ENCODE measurements at places on chromosomes 5 and 9.

DNA sequence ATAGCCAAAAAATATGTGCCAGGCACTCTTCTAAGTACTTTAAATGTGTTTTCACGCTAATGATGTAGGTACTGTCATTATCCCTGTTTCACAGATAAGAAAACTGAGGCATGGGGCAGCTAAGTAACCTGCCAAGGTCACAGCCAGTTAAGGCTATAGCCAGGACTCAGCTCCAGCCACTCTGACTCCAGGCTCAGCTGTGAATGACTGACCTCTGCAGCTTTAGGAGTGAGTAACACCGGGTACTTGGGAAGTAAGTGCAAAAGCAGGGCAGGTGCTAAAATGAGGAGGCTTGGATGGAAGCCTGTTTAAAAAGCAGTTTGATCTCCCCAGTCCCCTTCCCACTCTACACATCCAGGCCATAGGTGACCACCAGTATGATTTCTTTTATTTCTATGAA is 10.6 kb upstream of the SHC3 start:
- no peak for DNase-seq
- peaks cover 9% of the 10 kb centered on the region for H3K4me1 ChIP-seq
- no peaks in the 10 kb centered on the region for H3K27me3 ChIP-seq

DNA sequence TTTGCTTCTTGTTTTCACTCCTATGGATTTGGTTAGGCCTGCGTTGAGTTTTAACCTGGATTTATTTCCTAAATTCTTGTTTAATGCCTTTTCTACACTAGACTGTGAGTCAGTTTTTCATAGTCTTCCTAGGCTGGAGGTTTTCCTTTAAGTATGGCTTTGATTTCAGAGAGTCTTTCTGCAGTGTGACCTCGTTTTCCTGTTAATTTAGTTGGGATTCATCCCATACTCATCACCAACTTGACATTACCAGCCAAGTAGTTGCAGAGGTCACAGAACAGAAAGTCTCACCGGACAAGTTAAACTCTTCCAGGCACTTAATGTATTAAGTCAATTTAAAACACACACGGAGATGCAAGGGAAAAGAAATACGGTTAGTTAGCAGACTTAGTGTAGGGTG is 29.7 kb upstream of the AUH start:
- H3K27me3 ChIP-seq: no peaks in the 10 kb centered on the region
- no peak overlapping the region for H3K27ac ChIP-seq
- no peaks in the 10 kb centered on the region for H3K4me1 ChIP-seq
- no peaks in the 10 kb centered on the region for H3K36me3 ChIP-seq
- DNase-seq: no peak

- H3K36me3 ChIP-seq: peaks cover 35% of the 10 kb centered on the region
- DNase-seq: peak; percentile 18
- H3K4me1 ChIP-seq: no peaks in the 10 kb centered on the region
- H3K4me3 ChIP-seq: no peak overlapping the region
Observed at GRCh38 chr5:71601222-71602026, 14.3 kb downstream of the MCCC2 start.

DNA sequence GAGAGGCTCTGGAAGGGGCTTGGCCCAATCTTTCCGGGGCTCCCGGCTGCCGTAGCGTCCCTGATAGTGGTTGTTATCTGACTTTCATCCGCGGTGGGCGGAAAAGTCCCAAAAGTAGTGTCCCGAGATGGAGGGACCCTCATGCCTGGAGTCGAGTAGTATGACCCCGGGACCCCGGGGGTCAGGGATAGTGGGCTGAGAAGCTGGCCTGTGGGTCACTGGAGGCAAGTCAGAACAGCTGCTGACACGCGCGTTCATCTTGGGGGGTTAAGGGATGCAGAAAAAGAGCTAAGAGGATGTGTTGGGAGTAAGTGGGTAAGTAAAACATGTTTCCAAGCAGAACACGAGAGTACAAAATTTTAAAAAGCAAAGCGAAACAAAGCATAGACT is 123.4 kb downstream of the TMEM161B start:
- peak overlapping the region; percentile 5 for H3K4me3 ChIP-seq
- H3K36me3 ChIP-seq: no peaks in the 10 kb centered on the region
- H3K27me3 ChIP-seq: peaks cover 22% of the 10 kb centered on the region
- H3K27ac ChIP-seq: no peak overlapping the region
- no peak for DNase-seq

- peaks cover 4% of the 10 kb centered on the region for H3K4me1 ChIP-seq
- no peak for DNase-seq
- H3K36me3 ChIP-seq: no peaks in the 10 kb centered on the region
- H3K4me3 ChIP-seq: no peak overlapping the region
Observed at GRCh38 chr9:135533113-135533512, 11.9 kb downstream of the LCN1 start.

DNA sequence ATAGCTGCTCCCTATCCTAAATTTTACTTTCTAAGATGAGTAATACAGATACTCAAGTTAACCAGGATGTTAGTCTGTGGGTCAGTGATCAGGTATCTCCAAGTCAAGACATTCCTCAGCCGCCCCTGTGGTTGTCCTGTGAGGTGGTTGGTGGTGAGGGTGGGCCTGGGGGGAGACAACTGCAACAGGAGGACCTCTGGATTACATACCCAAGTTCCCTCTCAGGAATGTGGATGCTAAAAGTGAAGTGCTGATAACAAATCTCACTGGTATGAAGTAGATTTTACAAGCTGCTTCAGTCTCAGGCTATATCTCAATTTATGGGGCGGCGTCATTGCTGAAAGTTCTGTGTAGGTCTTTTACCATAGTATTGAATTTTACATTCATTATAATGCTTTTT is 38.3 kb downstream of the SLC1A3 start:
- H3K27me3 ChIP-seq: no peaks in the 10 kb centered on the region
- DNase-seq: no peak
- H3K4me1 ChIP-seq: no peaks in the 10 kb centered on the region
- H3K4me3 ChIP-seq: no peak overlapping the region

GRCh38 chr5:585556-585955 is 26.6 kb upstream of the CEP72 start:
- H3K36me3 ChIP-seq: no peaks in the 10 kb centered on the region
- H3K4me1 ChIP-seq: peaks cover 3% of the 10 kb centered on the region
- DNase-seq: no peak
- peaks cover 74% of the 10 kb centered on the region for H3K27me3 ChIP-seq

Data from neural crest cell (in vitro differentiated cells).